ENCODE measurements at places on chromosomes 16 and 17.

DNA sequence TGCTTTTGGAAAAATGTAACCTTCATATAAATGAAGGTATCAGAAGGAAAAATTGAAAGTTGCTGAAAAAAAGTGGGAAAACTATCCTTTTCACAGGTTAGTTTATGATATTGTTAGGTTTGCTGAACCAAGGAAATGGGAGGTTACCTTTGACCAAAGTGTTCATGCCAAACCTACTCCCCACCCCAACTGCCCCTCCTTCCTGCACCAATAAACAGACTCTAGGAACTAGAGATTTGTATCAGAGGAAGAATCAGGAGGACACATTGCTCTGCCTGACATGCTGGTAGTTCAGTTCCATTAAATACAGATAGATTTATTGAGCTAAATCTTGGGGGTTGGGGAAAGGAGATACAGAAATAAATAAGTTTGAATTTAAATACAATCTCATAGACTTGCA, 18.2 kb downstream of the MYH8 start:
- DNase-seq, result no peak

- no peak for DNase-seq
These were observed 42.0 kb downstream of the CDK5R1 start for GRCh38 chr17:32528825-32529224.

DNA sequence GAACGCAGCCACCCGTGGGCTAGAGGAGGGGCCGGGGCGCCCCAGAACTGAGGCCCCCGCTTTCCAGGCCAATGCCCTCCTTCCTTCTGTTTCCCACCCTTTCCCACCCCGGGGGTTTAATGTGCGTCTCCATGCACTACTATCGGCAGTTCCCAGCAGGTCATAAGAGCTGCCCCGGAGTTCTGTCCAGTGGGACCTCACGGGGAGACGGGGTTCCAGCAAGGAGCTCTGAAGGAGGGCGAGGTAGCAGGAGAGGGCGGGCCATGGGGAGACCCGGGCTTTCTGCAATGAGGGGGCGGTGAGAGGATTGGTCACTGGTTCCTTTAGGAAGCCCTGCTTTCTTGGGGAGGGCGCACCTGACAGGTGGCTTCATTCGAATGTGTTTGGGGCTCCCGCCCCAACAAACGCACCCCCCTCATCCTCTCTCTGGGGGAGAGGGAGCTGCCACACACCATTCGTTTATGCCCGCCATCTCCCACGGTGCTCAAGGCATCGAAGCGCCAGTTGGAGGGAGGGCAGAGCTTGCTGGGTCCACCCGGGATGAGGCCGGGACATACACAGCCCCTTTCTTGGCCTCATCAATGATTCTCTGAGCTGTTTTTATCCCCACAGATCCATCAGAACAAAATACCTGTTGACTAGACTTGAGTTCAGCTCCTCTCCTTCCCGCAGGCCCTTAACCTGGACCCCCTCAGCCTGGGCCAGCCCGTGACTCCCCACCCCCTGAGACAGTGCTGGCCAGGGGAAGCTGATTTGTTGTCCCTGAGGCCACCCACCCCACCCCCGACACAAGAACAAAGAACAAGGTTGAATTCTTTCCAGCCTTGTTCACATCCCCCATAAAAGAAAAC, 44.1 kb downstream of the SLC7A5 start:
- DNase-seq, result no peak

GRCh38 chr16:12664164-12664733, 139.4 kb downstream of the CPPED1 start:
- DNase-seq, result no peak

- no peak for DNase-seq
These were observed 111.1 kb downstream of the SDK2 start for GRCh38 chr17:73533127-73533526.

DNA sequence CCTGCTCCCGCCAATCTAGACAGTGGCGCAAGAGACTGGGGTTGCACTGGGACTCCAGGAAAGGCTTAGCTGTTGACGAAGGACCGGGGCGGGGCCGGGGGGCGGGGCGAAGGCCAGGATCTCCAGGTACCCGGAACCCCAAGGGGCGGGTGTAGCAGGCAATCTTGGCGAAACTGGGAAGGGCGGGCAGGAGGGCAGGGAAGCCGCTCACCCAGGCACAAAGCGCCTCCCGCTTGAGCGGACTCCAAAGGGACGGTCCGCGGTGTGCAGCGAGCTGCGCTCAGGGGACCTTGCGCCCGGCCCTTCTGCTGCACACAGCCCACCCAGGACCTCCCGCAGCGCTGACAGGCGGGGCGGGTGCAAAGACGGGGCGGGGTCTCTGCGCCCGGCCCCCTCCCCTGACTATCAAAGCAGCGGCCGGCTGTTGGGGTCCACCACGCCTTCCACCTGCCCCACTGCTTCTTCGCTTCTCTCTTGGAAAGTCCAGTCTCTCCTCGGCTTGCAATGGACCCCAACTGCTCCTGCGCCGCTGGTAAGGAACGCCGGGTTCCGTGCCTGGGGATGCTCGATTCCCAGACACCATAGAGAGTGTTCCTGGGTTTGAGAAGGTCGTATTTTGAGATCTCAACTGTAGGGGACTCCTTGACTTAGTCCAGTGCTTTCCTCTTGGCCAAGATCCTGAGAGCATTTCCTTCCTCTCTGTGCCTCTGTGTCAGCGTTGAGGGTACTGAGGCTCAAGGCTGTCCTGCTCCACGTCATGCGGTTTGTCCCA, at the start of gene MT1F:
MT1F (plus strand) TSS at position 405 of the 772 bp plus-strand sequence; CDS start at position 505, 100 bp downstream.
- DNase-seq, result peak; percentile 25

GRCh38 chr17:75078284-75079022, 9.3 kb upstream of the SLC16A5 start:
- DNase-seq, result no peak

DNA sequence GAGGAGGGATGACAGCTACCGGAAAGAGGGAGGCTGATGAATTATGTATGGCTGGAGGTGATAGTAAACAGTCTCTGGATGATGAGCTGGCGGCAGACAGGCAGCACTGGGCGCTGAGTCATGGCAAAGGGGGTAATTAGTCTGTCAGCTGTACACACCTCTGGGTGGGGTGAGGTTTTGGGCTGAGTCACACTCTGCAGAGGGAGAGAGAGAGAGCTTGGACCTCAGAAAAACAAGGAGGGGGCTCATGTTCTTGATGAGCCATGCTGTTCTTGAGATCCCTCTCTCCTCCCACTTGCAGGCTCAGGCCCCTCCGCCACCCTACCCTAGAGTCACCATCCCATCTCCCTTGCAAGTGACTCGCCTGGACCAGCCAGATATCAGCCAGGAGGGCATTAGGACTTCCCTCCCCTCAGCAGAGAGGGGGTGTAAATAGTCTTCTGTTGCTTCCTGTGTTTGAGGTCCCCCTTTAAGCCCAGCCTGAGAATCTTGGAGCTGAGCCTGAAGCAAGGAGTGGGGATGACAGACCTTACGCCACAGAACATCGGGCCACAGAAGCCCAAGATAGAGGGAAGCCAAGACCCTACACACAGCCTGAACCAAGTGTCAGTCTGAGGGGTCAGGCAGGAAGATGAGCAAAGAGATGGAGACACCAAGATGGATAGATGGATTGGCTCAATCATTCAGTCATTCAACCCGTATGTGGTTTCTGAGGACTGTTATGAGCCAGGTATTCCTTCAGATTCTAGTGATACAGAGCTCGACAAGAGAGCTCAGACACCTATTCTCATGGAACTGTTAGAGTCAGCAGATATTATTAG, 383.2 kb upstream of the CCL2 start:
- DNase-seq, result no peak

DNA sequence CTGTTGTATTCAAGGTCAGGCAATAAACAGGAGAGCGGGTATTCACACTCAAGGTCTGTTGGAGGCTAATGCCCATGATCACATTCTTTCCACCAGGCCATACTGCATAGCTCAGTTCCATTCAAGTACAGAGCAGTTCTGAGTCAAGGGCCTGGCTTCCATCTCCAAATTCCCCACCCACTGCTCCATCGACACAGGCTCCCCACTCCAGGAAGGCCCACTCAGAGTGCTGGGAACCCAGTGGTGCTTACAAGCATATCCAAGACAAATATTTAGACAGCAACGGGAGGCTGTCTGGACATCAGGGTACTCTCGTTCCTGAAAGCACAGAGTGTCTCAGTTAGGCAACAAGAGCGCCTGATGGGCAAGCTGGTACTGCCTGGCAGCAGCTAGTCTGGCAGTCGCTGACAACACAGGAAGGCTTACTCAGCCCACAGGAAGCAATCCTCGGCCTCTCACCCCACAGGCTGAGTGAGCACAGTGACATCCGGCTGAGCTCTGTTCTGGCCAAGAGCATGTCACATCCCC, 40.9 kb downstream of the RFFL start:
- no peak for DNase-seq

DNA sequence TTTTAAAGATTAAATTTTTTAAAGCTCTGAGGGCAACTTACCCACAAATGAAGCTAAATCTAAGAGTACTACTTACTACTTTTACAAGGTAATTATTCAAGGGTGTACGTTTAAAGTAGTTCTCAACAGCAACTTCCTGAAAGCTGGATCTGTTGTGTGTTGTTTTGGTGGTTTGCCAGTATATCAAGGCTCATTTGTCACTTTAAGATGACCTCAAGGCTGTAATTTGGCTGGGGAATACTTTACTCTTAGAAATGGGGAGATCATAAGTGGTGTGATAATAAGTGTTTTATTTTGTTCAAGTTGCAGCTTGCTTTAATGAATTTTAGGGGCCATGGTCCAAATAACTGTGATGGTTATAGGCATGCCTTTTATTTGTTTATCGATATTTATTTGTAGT, 30.4 kb downstream of the AP2B1 start:
- DNase-seq, result no peak

GRCh38 chr16:2811703-2812471, 5.2 kb upstream of the PRSS21 start:
- no peak for DNase-seq

DNA sequence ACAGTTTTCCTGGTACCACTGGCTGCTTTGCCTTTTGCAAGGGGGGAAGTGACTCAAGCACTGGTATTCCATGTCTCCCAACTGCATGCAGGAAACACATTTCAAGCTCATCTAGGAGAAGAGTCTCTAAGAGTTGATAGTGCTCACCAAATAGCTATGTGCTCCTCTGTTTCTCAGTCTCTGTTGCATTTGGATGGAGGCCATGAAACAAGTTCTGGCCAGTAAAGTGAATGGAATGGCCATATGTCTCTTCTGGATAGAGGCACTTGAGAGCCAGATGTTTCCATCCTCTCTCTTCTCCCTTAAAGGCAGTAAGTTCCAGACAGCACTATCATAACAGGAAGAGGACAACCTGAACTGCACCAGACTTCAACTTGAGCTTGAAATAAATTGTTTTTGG, 60.6 kb downstream of the C16orf82 start:
- DNase-seq, result no peak

DNA sequence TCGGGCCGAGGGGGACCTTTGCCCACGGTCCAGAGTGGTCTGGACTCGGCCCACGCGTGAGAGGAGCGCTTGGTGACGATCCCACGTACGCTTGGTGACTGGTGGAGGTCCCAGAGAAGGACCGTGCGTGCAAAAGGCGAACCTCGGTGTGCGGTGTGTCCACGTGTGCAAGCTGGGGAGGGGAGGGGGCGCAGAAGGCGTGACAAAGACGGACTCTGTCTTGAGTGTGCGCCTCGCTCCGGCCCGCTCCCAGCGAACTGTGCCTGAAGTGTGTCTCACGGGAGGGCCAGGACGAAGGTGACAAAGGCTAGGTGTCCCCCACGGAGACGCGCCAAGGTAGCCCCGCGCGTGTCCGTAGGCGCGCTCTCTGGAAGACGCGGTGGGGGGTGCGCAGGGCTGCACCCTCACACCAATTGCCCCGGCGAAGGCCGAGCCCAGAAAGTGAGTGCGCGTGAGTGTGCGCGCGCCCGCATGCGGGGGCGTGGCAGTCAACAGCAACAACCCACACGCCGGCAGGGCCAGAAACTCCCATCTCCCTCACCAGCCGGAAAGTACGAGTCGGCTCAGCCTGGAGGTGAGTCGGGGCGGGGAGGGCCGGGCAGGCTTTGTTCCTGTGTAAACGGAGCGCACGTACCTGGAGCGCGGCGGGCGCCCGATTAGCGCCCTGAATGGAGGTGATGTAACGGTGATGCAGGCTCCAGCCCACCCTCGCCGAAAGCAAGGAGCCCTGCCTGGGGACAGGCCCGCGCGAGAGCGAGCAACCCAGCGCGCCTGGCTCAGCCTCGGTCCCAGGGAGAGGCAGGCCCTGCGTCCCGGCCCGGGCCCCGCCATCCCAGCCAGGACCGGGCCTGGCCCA, at the start of gene GPRC5C:
GPRC5C (plus strand) TSS at position 521 of the 856 bp plus-strand sequence. CDS start 7,689 bp downstream, outside the sequence.
- DNase-seq, result no peak

GRCh38 chr17:36183001-36183971, 6.8 kb upstream of the TBC1D3B start:
- DNase-seq, result no peak

All from cortex of kidney (tissue), 1 donor.